ENCODE measurements at places on chromosomes 12 and 14.

- DNase-seq, result no peak
These were observed 621.6 kb downstream of the CCER1 start for GRCh38 chr12:90333424-90333823.

GRCh38 chr12:28035500-28035899 is 63.0 kb upstream of the PTHLH start:
- DNase-seq, result no peak

DNA sequence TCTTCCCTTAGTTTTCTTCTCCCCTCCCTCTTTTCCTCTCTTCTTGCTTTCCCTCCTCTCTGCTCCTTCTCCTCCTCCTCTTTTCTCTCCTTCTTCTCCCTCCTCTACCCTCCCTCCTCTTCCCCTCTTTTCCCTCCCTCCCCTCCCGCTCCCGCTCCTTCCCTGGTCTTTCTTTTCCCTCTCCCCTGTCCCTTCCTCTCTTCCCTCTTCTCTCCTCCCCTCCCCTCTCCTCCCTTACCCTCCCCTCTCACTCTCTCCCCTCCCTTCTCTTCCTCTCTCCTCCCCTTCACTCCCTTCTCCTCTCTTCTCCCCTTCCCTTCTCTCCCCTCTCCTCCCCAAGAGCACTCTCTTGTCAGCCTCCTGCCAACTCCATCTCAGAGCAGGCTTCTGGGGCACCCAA is 17.4 kb upstream of the FBXO21 start:
- no peak for DNase-seq

GRCh38 chr14:38207736-38208617 is at the start of gene SSTR1:
SSTR1 (plus strand) TSS chr14:38207904; CDS start chr14:38209390, 1,486 bp downstream.
- no peak for DNase-seq

Measured in cardiac septum (tissue), 1 donor.